Sciatic nerve (tissue), 2 donors: ENCODE measurements at places on chromosomes 3 and 15. TPM values are rescaled to one million over a fixed set of nuclear protein-coding genes. Genes with fewer than 3 reads are reported as not detected.

Gene ASB14
- not detected for total RNA-seq

Gene SLC12A8
- total RNA-seq, result 2.5 TPM

Gene ZDHHC19
- not detected for total RNA-seq

Gene HRG
- total RNA-seq, result not detected

Gene CDHR4
- total RNA-seq, result 1.6 TPM

Gene DCBLD2
- total RNA-seq, result 41.8 TPM

Gene RAP2B
- 16.4 TPM for total RNA-seq

Gene BCL2A1
- 11.6 TPM for total RNA-seq

Gene CLDN16
- total RNA-seq, result 0.53 TPM

Gene SLC27A2
- 0.36 TPM for total RNA-seq

Gene LRRC34
- total RNA-seq, result 4.7 TPM

Gene TMEM115
- 29.6 TPM for total RNA-seq

Gene CLEC3B
- total RNA-seq, result 105 TPM

Gene CNTN6
- 0.67 TPM for total RNA-seq

Gene SLC2A2
- not detected for total RNA-seq

Gene BFSP2
- not detected for total RNA-seq

Gene GLDN
- 94.5 TPM for total RNA-seq

Gene SH2D7
- total RNA-seq, result not detected

Gene CADM2
- total RNA-seq, result 60.8 TPM

Gene HPS3
- 27.4 TPM for total RNA-seq

Gene SERPINI2
- not detected for total RNA-seq

Gene PROS1
- 261 TPM for total RNA-seq

Gene LTF
- total RNA-seq, result 11.3 TPM

Gene KLHL18
- 21.0 TPM for total RNA-seq

Gene DAZL
- not detected for total RNA-seq

Gene AHSG
- total RNA-seq, result not detected

Gene C3orf18
- 16.1 TPM for total RNA-seq

Gene CCDC39
- 0.58 TPM for total RNA-seq

Gene GPR62
- total RNA-seq, result 0.13 TPM

Gene RAF1
- total RNA-seq, result 90.5 TPM

Gene RHOV
- 0.22 TPM for total RNA-seq

Gene C3orf22
- not detected for total RNA-seq

Gene KCNAB1
- 6.2 TPM for total RNA-seq

Gene CKMT1A
- total RNA-seq, result 0.36 TPM

Gene CPN2
- not detected for total RNA-seq

Gene CDCP1
- 1.8 TPM for total RNA-seq

Gene CYP1A1
- total RNA-seq, result 0.18 TPM

Gene GPR160
- total RNA-seq, result 5.4 TPM

Gene ADCY5
- total RNA-seq, result 16.8 TPM

Gene LIPC
- total RNA-seq, result 24.4 TPM

Gene CCR8
- total RNA-seq, result not detected

Gene LRRIQ4
- not detected for total RNA-seq

Gene ITIH1
- total RNA-seq, result not detected
